ENCODE measurements at places on chromosomes 11 and 22.

GRCh38 chr11:12294613-12295012, 82.8 kb upstream of the PARVA start:
- no peak for DNase-seq

- DNase-seq: no peak
Measured at GRCh38 chr22:30947173-30947815, 21.3 kb downstream of the MORC2 start.

DNA sequence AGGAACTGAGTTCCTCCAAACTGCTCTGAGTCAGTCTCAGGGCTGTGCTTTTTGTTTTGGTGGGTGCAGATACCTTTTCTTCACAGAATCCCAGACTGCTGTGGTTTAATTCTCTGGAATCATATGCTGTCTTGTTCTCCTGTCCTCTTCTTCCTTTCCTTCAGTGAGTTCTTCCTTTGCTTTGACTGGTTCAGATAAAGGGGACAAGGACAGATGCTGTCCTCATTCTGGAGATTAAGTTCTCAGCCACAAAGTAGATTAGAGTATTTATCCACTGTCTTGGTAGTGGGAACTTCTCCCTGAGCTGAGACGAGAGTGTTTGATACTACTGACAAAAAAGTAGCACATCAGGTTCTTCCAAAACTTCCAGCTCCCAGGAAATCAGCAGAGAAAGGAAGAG, 13.3 kb downstream of the ZDHHC5 start:
- DNase-seq: peak; percentile 51

GRCh38 chr11:83312430-83312829, 26.3 kb upstream of the CCDC90B start:
- no peak for DNase-seq

DNA sequence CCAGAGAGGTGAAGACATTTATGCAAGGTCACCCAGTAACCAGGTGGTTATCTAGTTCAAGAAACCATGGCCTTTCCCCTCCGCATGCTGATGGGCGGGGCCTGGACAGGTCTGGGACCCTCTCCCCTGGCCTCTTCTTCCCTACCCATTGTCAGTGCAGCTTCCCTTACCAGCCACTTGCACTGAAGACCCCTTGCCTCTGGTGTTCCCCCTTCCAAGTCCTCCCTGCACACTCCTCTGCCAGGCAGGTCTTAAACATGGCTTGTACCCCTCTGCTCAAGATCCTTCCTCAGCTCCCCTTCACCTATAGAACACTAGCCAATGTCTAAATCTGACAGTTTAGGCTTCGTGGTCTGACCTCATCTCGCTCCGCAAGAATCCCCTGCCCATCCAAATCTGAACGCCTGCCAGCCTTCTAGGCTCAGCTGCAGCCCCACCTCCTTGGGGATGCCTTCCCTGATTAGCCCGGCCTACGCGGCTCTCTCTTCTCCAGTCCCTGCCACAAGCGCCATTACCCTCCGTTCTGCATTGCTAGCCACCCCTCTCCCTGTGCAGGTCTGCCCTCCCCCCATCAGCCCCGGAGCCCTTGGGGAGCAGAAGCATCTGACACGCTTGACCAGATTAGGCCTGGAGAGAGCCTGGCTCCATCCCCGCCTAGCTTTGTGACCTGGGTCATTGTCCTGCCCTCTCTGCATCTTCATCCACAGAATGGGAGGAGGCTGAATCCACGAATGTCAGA, 213.8 kb downstream of the DSCAML1 start:
- DNase-seq: no peak

GRCh38 chr11:107221748-107222285, 203.5 kb upstream of the GUCY1A2 start:
- DNase-seq: no peak

DNA sequence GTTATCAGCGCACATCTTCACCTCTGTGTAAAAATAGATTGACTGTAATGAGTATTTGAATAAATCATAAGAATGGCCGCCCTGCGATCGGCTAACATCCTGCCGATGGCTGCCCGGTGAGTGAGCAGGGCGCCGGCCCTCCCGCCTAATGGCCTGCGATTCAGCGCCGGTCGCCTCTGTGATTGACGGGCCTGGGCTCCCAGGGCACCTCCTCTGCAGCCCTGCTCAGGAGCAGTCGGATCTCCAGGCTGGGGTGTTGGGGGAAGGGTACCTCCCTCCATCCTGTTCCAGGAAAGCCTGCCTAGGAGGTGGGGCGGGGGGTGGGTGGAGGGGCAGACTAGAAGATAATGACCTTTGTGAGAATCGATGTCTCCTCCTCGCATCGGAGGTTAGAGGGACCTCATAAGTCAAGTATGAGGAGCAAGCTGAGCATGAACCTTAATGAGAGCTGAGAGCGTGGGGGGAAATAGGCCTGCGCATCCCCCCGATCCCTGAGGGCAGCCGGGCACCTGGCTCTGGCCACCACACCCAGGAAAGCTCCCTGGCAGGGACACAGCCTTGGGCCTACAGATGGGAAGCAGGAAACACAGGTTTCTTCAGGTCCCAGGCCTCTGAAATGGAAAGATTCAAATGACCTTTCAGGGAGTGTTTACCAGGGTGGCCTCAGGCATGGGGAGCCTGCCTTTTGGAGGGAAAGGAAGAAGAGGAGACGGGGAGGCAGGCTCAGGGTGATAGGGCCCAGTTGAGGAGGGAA, 71.7 kb downstream of the PKNOX2 start:
- no peak for DNase-seq

DNA sequence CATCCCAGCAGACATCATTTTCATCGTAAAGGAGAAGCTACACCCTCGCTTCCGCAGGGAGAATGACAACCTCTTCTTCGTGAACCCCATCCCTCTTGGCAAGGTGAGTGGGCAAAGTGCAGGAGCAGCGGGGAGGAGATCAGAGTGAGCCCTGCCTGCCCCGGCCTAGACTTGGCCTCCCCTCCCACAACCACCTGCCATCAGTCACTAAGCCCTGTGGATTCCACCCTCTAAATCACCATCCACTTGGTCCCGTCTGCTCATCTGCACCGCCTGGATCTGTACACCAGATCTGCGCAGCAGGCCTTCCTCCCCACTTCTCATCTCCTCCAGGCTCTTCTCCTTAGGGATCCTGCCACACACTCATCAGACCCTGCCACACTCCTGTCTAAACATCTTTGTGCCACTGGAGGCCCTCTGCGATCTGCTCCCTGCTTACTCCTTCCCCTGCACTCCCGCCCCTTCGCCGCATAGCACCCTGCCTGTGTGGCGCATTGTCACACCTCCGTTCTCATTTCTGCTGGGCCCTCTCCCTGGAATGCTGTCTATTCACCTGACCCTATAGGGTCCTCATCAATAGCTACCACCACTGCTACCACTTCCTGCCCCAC, 14.2 kb downstream of the UCP2 start:
- DNase-seq: no peak

DNA sequence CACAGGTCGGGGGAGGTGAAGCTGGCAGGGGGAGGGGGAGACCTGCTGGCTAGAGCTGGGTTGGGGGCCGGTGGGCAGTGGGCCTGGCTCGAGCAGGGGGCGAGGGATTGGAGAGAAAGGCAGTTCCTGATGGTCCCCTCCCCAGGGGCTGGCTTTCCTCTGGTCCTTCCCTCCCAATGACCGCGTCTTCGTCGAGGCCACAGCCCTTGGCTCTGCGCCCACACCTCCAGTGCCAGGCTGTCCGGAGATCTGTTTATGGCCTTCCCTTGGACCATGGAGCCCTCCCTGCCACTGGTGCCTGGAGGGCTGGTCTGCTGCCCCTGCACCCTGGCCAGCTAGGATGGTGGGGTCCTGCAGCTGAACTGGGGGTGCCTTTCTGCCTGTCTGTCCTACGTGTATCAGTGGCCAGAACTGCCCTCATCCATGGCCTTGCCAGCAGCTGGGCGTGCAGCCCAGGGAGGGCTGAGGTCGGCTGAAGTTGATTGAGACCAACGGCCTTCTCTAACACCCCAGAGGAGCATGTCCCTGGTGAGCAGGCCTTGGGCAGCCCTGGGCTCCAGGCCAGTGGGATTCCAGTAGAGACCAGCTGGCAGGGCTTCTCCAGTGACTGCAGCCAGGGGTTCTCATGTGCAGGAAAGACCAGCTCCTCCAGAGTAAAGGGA, 12.3 kb downstream of the TANGO2 start:
- DNase-seq: no peak

DNA sequence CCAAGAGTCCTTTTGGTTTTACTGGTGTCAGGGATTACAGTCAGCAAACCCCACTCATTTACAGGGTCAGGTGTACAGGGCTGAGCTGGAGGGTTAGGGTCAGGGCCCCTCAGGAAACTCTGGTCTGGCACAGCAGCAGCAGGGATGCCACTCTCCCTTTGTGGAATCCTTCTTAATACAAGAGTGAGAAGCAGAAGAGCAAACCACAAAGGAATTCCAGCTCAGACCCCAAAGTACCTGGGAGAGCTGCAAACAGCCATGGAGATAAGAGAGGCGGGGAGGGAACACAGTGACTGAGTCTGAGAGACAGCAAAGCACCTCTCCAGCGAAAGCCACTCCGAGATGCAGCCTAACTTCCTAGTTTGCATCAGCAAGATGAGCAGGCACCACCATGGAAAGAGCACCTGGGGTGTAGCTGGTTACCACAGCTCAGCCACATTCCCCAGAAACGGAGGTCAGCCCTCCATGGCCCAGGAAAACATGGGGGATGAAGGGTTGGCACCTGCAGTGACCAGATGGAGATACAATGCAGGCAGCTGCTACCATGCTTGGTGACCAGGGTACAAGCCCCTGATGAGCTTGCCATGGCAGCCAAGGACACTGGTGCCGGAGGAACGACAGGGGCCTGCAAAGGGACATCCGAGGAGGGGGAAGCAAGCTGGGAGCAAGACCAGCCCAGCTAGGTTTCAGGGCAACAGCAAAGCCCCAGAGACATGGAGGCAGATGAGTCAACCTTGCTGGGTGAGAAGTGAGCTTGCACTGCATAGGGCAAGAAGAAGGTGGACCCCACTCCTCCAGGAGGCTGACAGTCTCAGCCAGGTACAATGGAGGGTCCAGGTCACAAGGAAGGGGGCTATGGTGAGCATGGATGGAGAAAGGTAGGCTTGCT, 3.9 kb downstream of the BET1L start:
- DNase-seq: no peak

DNA sequence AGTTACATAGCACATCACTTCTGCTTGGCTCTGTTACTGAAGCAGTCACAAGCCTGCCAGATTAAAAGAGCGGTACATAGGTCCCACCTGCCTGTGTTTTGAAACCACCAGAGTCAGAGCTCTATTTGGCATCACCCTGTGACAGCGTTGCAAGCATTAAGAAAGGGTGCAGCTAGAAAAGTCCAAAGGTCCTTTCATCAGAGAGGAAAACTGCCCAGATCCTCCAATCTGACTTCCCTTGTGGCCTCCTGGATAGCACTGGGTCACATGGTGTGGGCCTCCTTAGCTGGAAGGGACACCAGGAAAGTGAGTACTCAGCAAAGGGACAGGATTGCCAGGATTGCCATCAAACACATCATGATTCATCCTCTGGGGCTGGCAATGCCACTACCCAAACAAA, 22.9 kb downstream of the STX3 start:
- no peak for DNase-seq

DNA sequence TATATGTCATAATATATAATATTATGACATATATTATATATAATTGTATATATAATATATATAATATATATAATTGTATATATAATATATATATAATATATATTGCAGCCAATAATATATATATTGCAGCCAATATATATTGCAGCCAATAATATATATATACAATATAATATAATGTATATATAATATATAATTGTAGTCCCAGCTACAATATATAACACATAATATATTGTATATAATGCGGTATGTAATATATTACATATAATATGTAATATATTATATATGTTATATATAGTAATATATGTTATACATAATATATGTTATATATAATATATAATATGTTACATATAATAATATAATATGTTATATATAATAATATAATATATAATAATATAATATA, 5.8 kb upstream of the CELF1 start:
- DNase-seq: no peak

DNA sequence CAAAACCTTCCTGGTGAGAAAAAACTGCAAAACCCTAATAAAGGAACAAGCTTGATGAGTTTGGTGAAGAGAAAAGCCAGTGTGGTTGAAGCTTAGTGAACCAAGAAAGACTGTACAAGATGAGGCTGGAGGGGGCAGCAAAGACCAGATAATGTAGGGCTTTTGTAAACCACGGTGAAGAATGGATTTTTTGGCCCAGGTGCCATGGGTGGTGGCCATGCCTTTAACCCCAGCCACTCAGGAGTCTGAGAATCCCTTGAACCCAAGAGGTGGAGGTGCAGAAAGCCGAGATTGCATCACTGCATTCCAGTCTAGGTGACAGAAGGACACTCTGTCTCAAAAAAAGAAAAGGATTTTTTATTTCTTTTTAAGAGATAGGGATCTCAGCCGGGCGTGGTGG, 5.0 kb upstream of the ZDHHC5 start:
- peak; percentile 63 for DNase-seq

All from hematopoietic multipotent progenitor cell treated with erythropoietin and hydrocortisone succinate and interleukin-3 and kit ligand, for 8 days (in vitro differentiated cells).